ENCODE measurements at places on chromosomes 7 and 10. TPM values are rescaled to one million over a fixed set of nuclear protein-coding genes. Genes with fewer than 3 reads are reported as not detected.

SLC18A3 gene
- total RNA-seq = not detected

GRCh38 chr7:50184271-50184990 is 91.4 kb upstream of the ZPBP start:
- DNase-seq = no peak

GIMAP7 gene
- total RNA-seq = 21.4 TPM

NKX2-3 gene
- not detected for total RNA-seq

CAMK1D gene
- 5.2 TPM for total RNA-seq

- no peak for DNase-seq
Observed at GRCh38 chr7:157061979-157062378, 51.5 kb upstream of the MNX1 start.
